ENCODE measurements at places on chromosomes 3 and 15. TPM values are rescaled to one million over a fixed set of nuclear protein-coding genes. Genes with fewer than 3 reads are reported as not detected.

DNA sequence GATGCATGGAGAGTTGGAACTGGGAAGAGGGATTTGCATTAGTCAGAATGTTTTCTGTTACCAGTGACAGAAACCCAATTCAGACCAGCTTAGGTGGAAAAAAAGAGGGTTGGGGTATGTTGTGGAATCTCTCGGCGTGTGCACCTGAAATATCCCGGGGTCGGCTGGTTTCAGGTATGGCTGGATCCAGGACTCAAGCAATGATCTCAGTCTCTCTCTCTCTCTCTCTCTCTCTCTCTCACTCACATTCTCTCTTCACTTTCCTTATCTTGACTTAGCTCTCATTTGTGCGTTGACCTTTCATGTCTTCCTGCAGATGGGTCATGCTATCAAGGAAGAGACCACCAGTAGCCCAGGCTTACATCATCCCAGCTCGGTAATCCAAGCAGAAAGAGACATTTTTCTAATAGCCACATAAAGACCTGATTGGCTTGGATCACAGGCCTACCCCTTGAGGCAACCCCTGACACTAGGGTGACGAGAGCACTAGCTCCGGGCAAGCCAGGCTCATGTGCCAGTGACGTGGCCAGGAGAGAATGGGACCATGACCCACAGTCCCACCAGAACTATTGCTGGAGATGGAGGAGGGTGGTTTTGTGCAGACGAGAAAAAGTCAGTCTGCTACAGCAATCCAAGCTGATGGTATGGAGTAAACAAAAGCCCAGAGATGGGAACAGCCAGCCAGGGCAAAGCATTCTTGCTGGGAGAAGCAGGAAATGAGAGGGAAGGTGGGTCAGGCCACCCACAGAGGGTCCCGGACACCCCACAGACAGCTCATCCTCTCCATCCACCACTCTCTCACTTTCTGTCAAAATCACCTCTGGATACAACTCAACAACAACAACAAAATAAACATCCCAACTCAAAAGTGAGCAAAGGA, 91.7 kb downstream of the CHSY1 start:
- no peaks in the 10 kb centered on the region for H3K4me1 ChIP-seq
- H3K4me3 ChIP-seq, result no peak overlapping the region
- H3K27me3 ChIP-seq, result no peaks in the 10 kb centered on the region
- H3K27ac ChIP-seq, result no peak overlapping the region
- DNase-seq, result no peak
- H3K36me3 ChIP-seq, result no peaks in the 10 kb centered on the region

DNA sequence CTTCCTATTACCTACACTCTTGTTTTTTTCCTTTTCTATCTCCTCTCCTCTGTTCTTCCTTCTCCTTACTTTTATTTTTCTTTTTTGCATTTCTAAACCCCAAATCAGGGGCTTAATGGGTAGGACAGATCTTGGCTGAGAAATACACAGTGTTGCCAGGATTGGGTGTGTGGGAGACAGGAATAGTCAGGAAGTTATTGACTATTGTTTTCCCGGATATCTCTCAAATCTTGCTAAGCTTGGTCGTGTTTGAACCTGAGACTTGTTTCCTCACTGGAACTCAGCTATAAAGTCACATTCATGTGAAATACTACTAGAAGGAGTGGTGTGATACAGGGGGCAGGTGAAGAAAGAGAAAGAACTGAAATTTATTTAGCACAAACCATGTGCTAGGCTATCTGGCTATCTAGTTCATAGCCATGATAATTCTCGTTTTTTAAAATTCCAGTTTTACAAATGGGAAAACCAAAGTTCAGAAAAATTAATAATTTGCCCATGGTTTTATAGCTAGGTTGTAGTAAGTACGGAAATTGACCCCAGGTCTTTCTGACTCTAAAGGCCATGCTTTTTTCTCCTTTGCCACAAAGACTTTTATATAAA, 343.2 kb upstream of the UMPS start:
- no peak for DNase-seq
- H3K36me3 ChIP-seq, result no peaks in the 10 kb centered on the region
- H3K4me3 ChIP-seq, result no peak overlapping the region
- H3K27me3 ChIP-seq, result no peaks in the 10 kb centered on the region
- H3K4me1 ChIP-seq, result no peaks in the 10 kb centered on the region

DNA sequence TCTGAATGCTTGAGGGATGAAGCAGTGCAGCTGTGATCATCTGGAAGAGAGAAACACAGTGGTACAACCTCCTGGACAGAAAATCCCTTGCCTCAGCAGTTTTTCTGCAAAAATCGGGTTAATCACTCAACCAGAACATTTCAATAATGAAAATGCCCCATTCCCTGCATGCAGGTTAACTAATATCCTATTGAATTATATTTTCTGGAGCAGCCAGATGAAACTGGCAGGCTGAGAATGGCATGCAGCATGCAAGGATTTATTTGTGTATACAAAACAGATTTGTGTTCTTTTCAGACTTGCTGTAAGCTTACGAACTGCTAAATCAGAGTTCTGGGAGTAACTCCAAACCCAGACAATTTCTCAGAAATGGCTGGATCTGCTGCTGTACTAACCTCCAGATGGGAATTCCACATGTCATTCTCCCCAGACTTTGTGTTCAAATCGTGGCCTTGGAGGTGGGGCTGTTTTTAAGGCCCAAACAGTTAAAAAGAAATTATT, 39.1 kb downstream of the SLC9A9 start:
- no peak overlapping the region for H3K27ac ChIP-seq
- no peak overlapping the region for H3K4me3 ChIP-seq
- peaks cover 2% of the 10 kb centered on the region for H3K4me1 ChIP-seq

GRCh38 chr3:82743196-82743595, 981.8 kb upstream of the GBE1 start:
- no peaks in the 10 kb centered on the region for H3K27me3 ChIP-seq
- no peaks in the 10 kb centered on the region for H3K36me3 ChIP-seq
- H3K4me3 ChIP-seq, result no peak overlapping the region
- no peaks in the 10 kb centered on the region for H3K4me1 ChIP-seq
- DNase-seq, result no peak
- H3K27ac ChIP-seq, result no peak overlapping the region

DNA sequence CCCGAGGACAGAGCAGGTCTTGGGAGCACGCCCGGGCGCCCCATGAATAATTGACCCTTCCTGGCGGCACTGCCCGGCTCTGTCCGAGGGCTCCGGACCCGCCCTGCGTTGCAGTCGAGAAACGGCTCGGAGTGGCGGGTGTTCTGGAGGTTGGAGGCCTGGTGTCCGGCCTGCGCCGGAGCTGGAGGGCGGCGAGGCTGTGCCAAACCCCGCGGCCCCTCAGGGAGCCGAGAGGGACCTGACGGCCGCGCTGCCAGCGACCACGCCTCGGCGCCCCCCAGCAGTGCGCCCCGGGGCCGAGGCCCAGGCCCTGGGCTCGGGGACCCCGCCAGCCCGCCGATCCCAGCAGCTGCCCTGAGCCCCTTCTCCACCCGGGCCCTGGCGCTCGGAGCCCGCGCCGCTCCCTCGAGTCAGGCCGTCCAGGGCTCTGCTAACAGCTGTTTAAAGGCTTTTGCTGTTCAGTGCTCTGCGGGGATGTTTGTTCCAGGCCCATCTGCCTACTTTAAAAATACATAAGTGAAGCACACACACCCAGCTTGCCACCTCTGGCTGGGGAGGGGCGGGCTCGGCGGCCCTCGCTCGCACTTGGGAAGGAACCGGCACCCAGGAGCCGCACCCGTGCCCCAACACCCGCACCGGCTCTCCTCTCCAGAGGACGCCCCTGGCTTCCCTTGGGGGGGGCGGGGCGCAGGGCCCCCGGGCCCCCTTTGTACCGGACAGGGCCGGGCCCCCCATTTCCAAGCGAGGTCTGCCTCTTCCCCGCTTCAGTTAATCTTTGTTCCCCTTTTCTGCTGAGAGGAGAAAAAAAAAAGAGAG, 730 bp upstream of the ZNF710 start:
- H3K27me3 ChIP-seq, result no peaks in the 10 kb centered on the region
- no peaks in the 10 kb centered on the region for H3K36me3 ChIP-seq
- H3K4me3 ChIP-seq, result peak overlapping the region; percentile 65

DNA sequence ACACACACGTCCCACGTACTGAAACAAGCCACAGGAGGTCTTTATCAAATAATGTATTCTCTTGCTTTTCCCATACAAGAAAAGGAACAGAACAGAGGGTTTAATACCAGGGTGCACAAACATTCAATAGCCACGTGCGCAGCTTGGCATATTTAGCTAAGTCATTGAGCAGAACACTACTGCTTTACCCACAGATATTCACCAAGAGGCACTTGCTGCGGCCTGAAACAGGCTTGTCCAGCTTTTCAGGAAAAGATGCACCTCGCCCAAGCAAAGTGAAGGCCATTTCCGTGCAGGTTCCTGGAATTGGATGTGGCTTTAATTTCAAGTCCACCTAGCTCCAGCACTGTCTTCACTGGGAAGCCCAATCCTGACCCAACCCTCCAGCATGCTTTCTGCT, 17.6 kb downstream of the ZDHHC3 start:
- no peaks in the 10 kb centered on the region for H3K4me1 ChIP-seq
- peaks cover 32% of the 10 kb centered on the region for H3K36me3 ChIP-seq
- H3K27ac ChIP-seq, result no peak overlapping the region
- no peak overlapping the region for H3K4me3 ChIP-seq
- no peak for DNase-seq
- no peaks in the 10 kb centered on the region for H3K27me3 ChIP-seq

DNA sequence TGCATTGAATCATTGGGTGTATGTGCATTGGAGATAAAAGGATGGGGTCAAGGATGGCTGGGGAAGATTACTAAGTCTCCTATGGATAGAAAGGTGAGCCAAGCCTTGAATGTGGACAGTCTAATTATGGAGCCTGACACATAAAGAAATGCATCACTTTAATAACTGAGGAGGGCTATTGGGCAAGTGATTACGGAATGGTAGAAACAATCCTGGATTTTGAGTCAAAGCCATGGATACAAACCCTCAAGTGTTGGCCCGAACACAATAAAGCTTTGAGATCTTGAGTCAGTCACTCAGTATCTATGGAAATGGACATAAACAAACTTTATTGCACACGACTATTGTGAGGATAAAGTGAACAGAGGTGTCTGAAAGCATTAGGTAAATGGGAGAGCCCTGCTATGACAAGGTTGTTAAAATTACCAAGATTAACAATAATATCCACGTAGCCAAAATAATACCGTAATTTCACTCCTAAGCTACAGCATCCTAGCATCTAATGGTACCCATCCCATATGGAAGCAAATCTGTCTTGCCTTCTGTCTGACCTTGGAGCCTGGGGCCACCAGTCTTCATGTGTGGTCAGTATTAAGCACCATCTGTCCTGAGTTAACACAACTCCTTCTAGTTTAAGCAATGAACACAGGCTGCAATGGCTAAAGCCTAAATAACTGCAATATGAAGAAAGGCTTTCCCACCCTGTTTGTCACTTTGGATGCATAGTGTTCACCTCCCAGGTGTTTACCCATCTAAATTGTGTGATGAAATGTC, 136.9 kb upstream of the PRICKLE2 start:
- H3K27me3 ChIP-seq, result no peaks in the 10 kb centered on the region
- H3K4me1 ChIP-seq, result no peaks in the 10 kb centered on the region
- no peak overlapping the region for H3K27ac ChIP-seq
- H3K36me3 ChIP-seq, result no peaks in the 10 kb centered on the region
- no peak for DNase-seq

- H3K4me3 ChIP-seq, result no peak overlapping the region
- H3K4me1 ChIP-seq, result no peaks in the 10 kb centered on the region
- DNase-seq, result no peak
- no peaks in the 10 kb centered on the region for H3K27me3 ChIP-seq
These were observed 24.8 kb downstream of the SERP1 start for GRCh38 chr3:150521463-150521862.

GRCh38 chr15:35871812-35872211, 325.8 kb upstream of the DPH6 start:
- H3K27me3 ChIP-seq, result no peaks in the 10 kb centered on the region
- no peak for DNase-seq
- no peak overlapping the region for H3K27ac ChIP-seq
- H3K36me3 ChIP-seq, result no peaks in the 10 kb centered on the region
- H3K4me1 ChIP-seq, result no peaks in the 10 kb centered on the region
- H3K4me3 ChIP-seq, result no peak overlapping the region

DNA sequence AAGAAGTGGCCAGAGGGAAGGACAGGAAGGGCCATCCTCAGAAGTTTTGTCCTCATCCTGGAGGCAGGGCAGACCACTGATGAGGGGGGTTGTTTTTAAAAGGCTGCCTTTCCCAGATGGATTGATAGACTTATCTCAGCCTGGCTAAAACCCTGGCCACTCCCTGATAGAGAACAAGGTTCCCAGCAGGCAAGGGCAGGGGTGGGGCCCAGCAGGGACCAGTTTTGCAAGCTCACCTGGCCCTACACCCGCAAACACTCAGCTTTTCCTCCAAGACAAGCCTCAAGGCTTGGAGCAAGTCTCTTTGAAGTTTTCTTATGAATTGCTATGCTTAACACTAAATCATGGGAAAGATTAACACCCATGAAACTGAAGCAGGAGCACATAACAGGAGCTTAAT, 9.1 kb downstream of the LIPC start:
- H3K27ac ChIP-seq, result no peak overlapping the region
- H3K27me3 ChIP-seq, result no peaks in the 10 kb centered on the region
- DNase-seq, result no peak

DNA sequence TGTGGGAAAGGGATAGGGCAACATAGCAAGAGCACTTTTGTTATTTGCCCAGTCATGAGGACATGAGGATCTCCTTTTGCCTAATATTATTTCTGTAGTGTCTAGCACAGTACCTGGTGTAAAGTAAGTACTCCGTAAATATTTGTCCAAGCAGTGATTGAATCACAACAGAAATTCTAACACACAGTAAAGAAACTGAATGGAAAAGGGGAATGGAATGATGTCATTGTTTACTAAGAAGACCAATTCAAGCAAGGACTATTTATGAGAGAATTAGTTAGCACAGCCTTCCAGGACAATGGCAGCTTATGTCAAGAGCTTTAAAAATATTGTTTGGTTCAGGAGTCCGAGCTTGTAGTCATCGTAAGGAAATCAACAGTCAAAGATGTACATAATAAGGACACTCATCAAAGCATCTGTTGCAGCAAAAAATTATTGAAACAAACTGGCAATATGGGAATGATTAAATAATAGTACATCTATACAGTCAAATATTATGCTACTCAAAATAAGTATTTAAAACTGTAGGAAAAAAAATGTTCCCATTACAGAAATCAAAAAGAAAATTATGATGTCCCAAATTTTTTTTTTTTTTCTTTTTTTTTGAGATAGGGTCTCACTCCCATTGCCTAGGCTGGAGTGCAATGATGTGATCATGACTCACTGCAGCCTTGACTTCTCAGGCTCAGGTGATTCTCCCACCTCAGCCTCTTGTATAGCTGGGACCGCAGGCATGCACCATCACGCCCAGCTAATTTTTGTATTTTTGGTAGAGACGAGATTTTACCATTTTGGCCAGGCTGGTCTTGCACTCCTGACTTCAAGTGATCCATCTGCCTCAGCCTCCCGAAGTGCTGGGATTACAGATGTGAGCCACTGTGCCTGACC, 17.9 kb downstream of the CAPN7 start:
- no peaks in the 10 kb centered on the region for H3K27me3 ChIP-seq
- H3K27ac ChIP-seq, result no peak overlapping the region
- H3K4me3 ChIP-seq, result no peak overlapping the region
- peaks cover 77% of the 10 kb centered on the region for H3K36me3 ChIP-seq
- DNase-seq, result no peak

GRCh38 chr3:28726840-28727239, 378.2 kb upstream of the AZI2 start:
- no peaks in the 10 kb centered on the region for H3K4me1 ChIP-seq
- no peak overlapping the region for H3K27ac ChIP-seq
- H3K4me3 ChIP-seq, result no peak overlapping the region
- no peaks in the 10 kb centered on the region for H3K27me3 ChIP-seq
- no peak for DNase-seq
- H3K36me3 ChIP-seq, result no peaks in the 10 kb centered on the region

FAM107A gene
- not detected for total RNA-seq

RBP2 gene
- total RNA-seq, result not detected

WDR93 gene
- total RNA-seq, result not detected

C3orf49 gene
- not detected for total RNA-seq

CLDN16 gene
- total RNA-seq, result not detected

MORC1 gene
- total RNA-seq, result not detected

All from CD4-positive, alpha-beta T cell (primary cell).